Stimulated activated CD4-positive, alpha-beta T cell treated with anti-CD3 and anti-CD28 coated beads, TNF-alpha, amount 100 ng/mL, for 1 hour (primary cell): ENCODE measurements at places on chromosomes 1 and 21.

DNA sequence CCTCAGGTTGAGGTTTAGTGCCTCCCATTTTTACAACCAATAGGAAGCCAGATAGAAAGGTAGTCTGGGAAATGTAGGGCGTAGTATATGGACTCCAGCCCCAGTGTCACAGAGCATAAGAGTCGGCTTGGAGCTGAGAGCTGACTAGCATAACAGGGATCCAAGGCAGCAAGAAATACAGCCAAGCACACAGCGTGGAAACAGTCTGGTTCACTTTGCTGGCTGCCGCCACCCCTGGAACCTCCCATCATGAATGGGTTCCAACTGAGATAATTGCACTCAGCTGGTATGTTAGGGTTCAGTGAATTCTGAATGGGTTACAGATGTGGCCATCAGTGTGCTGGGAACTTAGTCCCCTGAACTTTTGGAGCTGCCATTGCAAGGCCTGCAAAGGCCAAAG, 76.7 kb upstream of the GPR88 start:
- no peak for DNase-seq

DNA sequence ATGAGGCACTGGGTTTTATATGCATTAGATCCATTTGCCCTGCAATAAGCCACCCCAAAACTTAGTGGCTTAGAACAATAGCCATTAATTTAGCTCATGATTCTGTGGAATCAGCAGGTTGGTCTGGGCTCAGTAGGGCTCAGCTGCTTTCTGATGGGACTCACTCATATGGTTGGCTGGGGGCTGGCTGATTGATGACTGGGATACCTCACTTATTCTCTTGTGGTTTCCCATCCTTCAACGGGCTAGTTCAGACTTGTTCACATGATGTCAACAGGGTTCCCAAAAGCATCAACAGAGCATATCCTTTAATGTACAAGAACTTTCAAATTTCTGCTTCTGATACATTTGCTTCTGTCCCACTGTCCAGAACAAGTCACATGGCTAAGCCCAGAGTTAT, 43.2 kb downstream of the DNM3 start:
- no peak for DNase-seq

- DNase-seq: no peak
Observed at GRCh38 chr21:41675574-41675973, 91.3 kb downstream of the RIPK4 start.

DNA sequence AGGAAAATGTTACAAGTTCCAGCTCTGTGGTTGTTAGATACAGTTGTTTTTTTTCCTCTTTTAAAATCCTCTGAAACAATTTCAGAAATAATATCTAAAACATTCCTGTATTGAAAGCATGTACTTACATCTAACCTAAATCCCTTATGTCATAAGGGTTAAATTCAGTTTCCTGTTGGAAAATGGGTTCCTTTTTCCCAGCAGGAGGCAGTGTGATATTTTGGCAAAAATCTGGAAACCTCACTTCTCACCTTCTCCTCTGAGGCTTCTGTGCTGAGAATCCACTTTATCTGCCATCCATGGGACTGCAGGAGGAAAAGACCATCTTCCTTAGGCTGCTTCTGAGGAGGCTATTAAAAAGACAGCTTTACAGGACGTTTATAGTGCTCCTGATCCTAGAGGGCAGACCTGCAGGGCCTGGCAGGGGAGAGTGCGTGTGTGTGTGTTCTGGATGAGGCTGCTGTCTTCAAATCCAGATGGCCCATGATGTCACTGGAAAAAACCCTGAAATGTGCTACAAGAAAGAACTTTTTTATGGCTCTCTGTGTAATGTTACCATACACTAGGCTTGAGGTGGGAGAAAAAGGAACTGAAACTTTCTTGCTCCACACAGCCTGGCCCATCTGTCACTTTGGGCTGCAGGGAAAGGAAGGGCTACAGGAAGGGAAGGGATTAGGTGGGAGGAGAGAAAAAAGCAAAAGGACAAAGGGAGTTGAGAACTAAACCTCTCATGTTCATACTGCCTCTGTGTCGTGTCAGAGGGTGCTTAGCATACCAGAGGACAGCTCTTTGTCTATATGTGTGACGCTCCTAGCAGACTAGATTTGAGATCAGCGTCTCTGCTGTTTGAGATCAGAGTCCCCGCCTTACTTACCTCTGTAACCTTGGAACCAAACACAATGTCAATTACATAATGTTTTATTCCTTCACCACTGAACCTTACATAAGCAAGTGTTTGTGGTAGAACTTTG, 379.2 kb upstream of the SPAG17 start:
- no peak for DNase-seq

DNA sequence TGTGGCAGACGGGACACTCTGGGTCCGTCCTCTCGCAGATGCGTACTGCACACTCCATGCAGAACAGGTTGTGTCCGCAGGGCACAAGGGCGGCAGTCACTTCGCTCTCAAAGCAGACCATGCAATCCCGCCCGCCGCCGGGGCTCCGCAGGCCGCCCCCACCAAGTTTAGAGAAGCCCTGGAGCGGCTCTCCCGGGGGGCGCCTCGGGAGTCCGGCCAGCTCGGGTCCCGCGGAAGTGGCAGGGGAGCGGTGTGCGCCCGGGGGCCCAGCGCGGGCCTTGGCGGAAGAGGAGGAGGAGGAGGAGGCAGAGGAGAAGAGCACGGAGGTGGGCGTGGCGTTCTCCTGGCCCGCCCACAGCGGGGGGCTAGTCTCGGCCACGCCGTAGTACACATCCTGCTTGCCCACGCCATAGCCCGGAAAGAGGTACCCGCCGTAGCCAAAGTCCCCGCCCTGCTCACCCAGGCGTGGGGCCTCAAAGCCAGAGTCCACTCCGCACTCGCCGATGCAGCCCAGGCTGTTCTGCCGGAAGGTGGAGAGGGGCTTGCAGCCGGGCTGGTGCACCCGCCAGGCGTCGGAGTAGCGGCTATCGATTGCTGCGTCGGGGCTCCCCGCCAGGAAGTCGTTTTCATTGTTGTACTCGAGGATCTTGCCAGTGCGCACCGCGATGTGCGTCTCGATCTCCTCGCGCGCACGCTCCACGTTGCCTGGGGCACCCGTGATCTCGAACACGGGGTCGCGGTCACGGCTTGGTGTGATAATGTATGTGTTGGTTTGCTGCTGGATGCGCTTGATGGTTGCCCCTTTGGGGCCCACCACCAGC, 5.4 kb downstream of the MEX3A start:
- no peak for DNase-seq

GRCh38 chr1:182080040-182080439, 18.5 kb upstream of the ZNF648 start:
- DNase-seq: no peak

DNA sequence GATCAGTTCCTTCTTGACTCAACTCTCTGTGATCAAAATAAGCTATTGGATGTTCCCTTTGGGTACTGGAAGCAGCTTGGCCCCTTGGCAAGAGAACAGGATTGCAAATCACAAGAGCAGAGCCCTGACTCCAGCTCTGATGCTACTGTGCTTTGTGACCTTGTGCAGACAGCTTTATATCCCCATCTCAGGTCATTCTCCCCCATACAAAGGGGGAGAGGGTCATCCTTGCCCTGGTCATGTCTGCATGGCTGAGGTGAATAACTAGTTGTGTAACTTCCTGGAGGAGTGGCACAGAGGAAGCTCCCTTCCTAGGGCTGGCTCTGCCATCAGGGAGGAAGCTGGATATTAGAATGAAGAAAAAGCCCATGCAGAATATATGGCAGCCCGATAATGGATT, 142.9 kb downstream of the DHRS3 start:
- no peak for DNase-seq

GRCh38 chr1:64514197-64514765, 44.4 kb downstream of the CACHD1 start:
- no peak for DNase-seq

DNA sequence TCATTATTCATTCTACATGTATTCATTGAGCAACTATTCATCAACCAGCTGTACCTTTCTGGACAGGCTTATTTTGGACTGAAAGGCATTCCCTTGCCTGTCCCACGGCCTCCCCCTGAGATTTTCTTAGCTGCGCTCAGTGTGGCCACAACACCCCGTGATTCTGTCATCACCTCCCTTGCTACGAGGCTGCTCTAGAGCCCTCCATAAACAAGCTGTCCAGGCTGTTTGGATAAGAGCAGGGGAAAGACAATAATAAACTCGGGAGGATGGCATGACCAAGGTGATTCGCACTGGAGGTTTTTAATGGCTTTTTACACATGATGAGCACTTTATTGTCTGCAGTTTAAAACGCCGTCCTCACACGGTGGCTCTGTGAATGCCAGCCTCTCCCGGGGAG, 139.7 kb downstream of the ROR1 start:
- DNase-seq: no peak

DNA sequence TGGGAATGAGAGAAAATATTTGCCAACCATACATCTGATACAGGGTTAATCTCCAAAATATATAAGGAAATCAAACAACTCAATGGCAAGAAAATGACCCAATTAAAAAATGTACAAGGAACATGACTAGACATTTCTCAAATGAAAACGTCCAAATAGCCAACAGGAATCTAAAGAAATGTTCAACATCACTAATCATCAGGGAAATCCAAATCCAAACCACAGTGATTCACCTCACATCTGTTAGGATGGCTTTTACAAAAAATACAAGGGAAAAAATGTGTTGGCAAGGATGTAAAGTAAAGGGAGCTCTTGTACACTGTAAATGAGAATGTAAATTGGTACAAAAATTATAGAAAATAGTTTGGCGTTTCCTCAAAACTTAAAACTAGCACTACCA, 54.7 kb upstream of the ZRANB2 start:
- DNase-seq: no peak

- no peak for DNase-seq
Observed at GRCh38 chr1:113835686-113836290, 23.5 kb upstream of the RSBN1 start.

GRCh38 chr1:62625415-62625814, 28.1 kb downstream of the ANGPTL3 start:
- DNase-seq: no peak

DNA sequence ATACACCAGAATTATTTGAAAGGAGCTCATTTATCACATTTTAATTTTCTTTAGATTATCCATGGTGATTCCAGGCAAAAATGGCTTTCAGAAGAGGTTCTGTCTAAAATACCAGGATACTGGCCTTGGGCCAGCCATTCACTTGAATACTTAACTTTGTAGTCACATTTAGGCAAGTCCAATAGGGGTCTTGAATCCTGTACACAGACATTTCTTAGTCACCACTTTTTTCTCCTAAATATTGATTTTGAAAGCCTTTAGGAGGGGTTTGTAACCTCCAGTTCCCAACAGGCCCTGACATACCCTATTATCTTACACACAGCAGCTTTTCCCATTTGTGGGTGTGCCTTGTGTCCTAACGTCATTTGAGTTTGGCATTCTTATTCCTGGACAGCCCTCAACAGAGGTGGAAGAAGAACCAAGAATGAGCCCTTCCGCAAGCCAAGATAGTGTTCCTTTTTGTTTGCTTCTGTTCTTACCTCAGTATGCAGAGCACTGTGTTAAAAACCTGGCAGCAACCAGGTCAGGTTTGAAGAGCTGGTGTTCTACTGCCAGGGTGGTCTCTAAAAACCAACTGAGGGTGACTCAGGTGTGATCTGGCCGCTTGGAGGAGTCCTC, 19.5 kb downstream of the MAP3K7CL start:
- no peak for DNase-seq

DNA sequence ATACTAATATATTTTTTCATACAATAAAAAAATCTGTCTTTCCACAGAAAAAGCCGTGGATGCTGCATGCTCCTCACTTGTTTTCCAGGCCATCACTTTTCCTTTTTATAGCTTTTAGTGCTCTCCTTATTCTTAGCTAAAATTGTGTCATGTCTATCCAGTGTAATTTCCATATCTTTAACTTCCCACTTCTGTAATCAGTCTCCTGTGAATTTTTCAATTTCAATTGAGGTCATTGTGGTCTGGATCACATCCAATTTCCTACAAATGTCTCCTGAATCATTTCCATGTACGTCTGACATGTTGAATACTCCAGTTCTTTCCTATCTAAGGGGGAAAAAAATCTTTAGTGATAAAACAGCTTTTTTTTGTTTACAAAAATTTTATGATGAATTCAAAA, 838.2 kb upstream of the B3GALT2 start:
- DNase-seq: no peak

DNA sequence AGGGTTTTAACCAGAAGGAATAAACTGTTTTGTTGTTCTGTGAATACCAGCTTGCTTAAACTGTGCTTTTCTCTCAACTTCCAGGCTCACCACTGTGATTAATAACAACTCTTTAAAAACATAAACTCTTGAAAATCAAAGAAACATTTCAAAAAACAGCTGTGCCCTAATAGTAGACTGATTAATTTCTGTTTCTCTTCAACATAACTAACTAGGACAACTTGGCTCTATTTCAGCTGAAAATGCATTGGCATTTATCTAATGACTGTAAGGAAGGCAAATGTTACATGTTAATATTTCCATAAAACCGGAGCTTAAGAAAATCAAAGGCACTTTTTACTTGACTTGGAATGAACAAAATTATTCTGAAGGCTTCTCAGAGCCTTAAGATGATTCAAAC, 656.1 kb upstream of the NEGR1 start:
- no peak for DNase-seq

GRCh38 chr1:173954179-173954578, 37.1 kb upstream of the SERPINC1 start:
- DNase-seq: no peak

DNA sequence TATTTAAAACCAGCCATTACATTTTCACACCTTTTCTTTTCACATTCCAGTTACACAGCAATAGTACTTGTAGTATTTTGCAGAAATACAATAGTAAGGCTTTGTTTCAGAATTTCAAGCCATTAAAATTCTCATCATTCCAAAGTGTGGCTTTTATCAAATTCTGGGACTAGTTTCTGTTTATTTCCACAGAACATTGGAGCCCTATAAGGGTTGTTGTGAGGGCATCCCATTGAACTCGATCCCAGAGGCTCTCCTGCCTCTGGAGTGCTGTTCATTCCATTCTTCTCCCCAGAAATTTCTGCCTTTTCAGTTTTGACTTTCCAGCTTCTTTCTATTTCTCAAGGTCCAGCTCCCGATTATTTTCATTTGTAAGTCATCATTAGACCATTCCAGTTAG, 645.5 kb downstream of the ADGRL2 start:
- DNase-seq: no peak

DNA sequence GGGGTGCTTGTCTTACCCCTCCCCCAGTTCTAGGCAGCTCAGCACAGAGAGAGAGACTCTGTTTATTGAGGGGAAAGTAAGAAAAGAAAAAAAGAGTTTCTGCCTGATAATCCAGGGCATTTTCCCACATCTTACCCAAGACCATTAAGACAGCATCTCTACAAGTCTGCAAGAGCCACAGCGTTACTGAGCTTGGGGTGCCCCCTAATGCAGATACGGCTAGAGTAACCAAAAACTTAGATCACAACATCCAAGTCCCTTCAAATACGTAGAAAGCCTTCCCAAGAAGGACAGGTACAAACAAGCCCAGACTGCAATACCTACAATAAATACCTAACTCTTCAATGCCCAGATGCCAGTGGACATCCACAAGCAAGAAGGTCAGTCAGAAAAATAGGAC, 6.2 kb upstream of the TEX50 start:
- DNase-seq: no peak

- no peak for DNase-seq
Observed at GRCh38 chr1:4550941-4551340, 103.5 kb upstream of the AJAP1 start.

- DNase-seq: no peak
Observed at GRCh38 chr1:63915121-63915520, 141.3 kb downstream of the ROR1 start.
